ENCODE measurements at places on chromosomes 6 and 20.
A peak's percentile ranks its signal among the peaks of the same experiment; 100 is the strongest.

- DNase-seq: no peak
These were observed 59.9 kb downstream of the EYA2 start for GRCh38 chr20:46954490-46955038.

DNA sequence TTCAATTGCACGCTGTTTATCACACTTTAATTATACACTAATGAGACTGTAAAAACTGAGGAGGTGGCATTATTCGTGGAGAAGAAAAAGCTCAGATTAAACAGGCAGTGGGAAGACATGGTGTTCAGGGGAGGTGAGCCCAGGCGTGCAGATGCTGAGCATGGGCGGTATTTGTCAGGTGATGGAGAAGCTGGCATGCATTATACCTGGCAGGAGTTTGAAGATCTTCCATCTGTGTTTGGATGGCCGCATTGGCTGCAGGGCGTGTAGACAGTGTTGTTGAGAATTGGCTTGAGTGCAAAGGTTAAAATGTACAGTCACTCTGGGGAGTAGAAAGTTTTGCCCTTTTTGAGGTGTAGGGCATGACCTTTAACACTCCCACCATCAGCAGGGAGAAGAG, 213.8 kb downstream of the ERMARD start:
- no peak for DNase-seq

- no peak for DNase-seq
These were observed 129.7 kb upstream of the SLC22A16 start for GRCh38 chr6:110606151-110606550.

DNA sequence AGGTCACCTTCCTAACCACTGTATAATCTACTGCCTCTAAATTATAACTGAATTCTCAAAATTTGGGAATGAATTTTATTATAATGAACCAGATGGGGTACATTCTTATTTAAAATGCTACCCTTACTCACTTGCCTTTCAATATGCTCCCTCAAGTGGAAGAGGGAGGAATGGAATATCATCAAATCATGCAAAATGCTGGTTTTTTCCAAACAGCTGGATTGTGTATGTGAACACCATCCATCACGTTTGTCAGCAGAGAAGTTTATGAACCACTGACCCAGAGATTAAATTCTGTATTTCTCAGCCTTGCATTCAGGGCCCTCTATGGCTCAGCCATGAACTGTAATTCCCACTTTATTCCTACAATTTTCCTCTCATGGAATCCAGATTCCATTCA, 40.5 kb downstream of the CBLN4 start:
- no peak for DNase-seq

GRCh38 chr20:11155156-11155756, 481.5 kb upstream of the JAG1 start:
- DNase-seq: no peak

GRCh38 chr6:39224011-39224410, 5.3 kb downstream of the KCNK5 start:
- no peak for DNase-seq

- no peak for DNase-seq
These were observed 75.9 kb downstream of the LYRM4 start for GRCh38 chr6:5184878-5185277.

DNA sequence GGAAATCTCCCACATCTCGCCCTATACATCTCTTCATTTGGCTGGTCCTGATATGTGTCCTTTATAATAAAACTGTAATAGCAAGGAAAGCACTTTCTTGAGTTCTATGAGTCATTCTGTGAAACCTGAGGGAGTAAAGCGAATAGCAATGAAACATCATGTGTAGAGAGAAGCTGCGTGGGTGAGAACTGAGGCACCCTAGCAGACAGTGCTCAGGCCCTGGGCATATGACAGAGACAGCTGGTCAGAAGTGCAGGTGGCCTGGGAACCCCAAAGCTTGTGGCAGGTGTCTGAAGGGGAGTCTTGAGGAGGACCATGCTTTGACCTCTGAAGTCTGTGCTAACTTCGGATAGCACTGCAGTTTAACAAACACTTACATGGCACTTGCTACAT, 1.3 kb upstream of the BLOC1S5 start:
- DNase-seq: no peak

- no peak for DNase-seq
These were observed 54.1 kb downstream of the SMOC2 start for GRCh38 chr6:168495133-168495532.

DNA sequence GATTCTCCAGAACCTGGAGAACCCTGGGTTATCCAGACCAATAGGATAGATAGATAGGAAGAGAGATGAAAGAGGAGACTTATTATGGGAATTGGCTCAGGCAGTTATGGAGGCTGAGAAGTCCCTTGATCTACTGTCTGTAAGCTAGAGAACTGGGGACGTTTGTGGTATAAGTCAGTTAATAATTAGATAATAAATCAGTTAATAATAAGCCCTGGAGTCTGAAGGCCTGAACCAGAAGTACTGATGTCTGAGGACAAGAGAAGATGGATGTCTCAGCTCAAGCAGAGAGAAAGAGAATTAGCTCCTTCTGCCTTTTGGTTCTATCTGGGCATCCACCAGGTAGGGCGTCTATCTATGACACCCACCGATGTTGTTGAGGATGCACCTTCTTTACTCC, 72.9 kb upstream of the SLC22A23 start:
- no peak for DNase-seq

- DNase-seq: peak; percentile 70
These were observed 641 bp downstream of the ARFGEF2 start for GRCh38 chr20:48921883-48922820.

DNA sequence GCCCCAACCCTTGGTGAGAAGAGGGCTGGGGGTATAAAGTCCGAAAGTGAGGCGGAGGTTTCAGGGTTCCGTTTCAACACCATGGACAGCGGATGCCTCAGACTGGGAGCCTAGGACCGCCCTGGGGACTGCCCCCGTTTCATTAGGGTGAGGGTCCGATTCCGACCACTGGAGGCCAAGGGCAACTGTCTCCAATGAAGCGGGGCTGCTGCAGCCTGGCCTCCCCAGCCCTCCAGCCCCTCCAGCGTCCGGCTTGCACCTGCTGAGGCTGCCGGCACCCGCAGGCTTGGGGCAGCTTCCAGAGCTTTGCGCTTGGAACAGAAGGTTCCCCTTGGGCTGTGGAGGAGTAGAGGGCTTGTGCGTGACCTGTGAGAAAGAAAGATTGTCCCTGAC, 39.9 kb downstream of the YTHDF1 start:
- no peak for DNase-seq

GRCh38 chr20:36128463-36129159, 25.9 kb upstream of the EPB41L1 start:
- DNase-seq: no peak

DNA sequence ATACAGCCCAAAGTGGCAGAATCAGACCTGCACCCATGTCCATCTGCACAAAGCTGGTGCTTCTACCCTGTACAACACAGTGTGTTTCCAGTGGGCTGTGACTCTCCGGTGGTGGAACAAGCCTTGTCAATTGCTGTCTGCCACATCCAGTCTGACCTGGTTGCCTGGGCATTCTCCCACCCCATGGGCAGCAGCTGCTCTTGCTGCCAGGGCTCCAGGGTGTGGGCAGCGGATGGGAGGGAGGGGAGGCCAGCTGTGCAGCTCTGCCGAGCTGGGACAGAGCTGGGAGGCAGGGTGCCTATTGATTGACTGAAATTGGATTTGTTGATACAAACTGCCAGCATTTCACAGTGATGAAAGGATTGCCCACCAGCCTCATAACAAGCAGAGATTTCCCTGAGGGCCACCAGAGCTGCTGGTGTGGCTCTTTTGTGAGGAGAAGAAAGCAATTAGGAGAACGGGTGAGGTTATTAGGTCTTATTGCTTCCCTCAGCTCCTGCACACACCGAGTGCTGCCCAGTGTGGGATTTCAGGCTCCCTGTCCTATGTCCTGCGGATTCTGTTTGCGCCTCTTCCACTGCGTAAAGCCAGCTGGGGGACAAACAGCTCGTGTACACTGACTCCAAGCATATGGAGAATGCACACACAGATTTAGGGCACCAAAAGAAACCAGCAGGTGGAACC, 150.8 kb downstream of the NRN1 start:
- DNase-seq: no peak

DNA sequence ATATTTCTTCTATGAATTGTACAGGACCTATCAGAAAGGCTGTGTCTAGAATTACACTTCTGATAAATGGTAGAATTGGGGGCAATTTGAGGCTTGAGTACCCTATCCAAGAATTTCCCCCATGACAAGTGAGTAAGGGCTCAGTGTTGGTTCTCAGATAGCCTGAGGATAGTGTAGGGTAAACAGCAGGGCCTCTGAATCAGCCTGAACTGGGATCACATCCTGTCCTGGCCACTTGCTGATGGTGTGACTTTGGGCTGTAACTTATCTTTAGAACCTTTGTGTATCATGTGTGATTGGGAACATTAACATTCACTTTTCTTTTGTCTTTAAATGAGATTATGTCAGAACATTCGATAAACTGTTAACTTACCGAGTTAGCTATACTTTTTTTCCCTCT, 151.0 kb downstream of the CLIC5 start:
- no peak for DNase-seq

GRCh38 chr6:164086076-164086887, 671.8 kb downstream of the QKI start:
- no peak for DNase-seq

DNA sequence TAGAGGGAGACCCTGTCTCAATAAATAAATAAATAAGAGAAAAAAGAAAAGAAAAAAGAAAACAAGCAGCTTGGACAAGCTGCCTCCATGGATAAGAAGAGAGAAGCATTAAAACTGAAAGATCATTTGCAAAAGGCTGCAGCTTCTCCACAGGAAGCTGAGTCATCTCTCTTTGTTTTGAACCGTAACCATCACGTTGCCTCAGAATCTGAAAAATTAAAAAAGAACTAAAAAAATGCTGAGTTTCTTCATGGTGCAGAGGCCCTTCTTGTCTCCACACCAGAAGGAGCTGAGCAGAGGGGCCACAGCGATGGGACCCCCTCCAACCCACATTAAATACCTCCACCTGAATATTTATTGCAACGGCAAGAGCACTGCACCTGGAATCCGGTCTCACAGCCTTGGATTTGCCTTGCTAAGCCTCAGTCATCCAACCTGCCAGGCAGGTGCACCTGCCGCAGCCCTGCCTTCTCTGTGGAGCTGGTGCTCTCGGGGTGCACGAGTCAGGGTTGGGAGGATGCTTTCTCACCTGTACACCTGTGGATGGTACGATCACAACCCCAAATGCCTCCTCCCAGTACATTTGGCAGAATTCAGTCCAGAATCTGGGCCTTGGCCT, 28.1 kb downstream of the TOX2 start:
- DNase-seq: peak; percentile 52

DNA sequence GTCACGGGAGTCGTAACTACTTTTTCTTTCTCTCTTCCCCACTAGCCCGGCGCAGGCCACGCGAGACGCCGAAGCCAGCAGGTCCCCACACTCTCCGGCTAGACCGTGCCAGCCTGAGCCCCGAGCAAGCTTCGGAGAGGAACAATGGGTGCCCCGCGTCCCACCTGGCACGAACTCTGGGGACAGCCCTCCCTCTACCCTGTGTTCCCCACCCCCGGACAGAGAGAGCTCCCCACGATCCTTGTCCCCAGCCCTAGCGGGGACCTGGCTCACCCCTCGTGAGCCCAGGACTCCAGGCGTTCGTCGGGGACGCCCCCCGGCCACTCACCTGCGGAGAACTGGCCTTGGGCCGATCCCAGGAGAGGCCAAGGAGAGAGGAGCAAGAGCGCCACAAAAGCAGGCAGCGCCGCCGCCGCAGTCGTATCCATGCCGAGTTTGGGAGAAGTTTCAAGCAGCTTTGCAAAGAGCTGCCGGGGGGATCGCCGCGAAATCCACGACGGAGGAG, 416 bp downstream of the PTPRK start:
- peak; percentile 27 for DNase-seq

DNA sequence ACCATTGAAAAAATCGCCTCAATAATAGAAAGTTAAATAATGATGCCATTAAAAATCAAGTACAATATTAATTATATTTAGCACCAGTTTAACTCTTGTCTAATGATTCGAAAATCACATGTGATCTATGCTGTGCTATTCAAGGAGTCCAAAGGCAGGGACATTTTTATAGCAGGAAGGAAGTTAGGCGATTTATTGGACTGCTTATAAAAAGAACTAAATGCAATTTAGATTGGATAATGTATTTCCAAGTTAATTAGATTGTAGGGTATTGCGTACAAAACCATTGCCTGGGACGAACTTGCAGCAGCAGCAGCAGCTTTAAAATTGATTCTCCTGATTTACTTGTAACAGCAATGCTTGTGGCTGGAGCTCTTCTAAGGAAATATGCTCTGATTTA, 87.4 kb upstream of the TMEM181 start:
- DNase-seq: no peak

DNA sequence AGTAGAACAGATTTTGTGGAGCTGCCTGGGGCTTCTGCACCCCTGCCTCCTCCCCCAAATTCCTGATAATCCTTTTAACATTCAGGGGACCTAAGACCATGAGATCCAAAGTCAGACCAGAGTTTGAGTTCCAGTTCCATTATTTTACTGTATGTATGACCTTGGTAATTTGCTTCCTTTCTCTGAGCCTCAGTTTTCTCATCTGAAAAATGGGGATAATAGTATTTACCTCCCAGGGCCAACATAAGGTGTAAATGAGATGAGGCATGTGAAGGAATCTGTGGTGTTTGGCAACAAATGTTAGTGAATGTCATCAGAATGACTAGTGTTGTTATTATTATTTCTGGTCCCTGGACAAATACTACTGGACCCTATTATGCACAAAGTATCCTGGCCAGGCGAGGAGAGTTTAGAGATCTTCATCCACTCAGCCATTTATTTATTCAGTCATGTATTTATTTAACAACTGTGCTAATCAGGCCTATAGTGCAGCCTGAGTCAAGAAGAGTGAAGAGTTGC, 47.3 kb downstream of the CDH22 start:
- no peak for DNase-seq

DNA sequence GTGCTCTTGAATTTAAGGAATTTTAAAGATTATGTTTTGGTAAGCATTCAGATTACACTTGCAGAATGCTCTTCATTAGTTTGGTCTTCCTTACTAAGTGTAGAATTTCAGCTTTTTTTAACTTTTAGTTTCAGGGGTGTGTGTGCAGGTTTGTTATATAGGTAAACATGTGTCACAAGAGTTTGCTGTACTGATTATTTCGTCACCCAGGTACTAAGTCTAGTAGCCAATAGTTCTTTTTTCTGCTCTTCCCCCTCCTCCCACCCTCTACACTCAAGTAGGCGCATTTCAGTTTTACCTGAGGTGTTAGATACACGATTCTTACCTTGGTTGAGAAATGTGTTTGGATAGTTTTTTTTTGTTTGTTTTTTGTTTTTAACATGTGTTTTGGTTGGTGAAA, 68.3 kb downstream of the AFG1L start:
- no peak for DNase-seq

- no peak for DNase-seq
These were observed 501.4 kb downstream of the EPM2A start for GRCh38 chr6:145233955-145234354.
